ENCODE measurements at places on chromosomes 1 and 21. TPM values are rescaled to one million over a fixed set of nuclear protein-coding genes. Genes with fewer than 3 reads are reported as not detected.

MYOC gene
- 84.2 TPM for total RNA-seq

HMCN1 gene
- total RNA-seq = 14.9 TPM

DNA sequence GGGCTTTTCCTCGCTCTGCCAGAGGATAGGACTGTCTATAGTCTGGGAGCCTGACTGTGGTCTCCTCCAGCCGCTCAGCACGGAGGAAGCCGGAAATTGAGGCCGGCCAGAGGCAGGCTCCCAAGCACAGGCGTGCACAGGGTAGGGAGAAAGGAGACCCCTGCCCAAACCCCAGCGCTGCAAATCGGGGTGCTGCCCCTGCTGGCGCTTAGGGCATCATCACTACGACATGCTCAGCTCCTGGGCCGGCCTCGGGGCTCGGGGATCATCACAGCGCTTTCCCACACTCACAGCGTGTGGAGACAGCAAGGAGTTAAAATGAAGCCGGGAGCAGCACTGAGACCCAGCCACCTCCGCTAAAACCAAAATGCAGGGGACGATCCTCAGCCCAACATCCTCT lies 62.8 kb upstream of the ARHGEF16 start:
- no peak for DNase-seq

- no peak for DNase-seq
These were observed 49.1 kb downstream of the CAMTA1 start for GRCh38 chr1:6834366-6834765.

GRCh38 chr1:113758631-113759332 lies 504 bp downstream of the PHTF1 start:
- peak; percentile 72 for DNase-seq

DNA sequence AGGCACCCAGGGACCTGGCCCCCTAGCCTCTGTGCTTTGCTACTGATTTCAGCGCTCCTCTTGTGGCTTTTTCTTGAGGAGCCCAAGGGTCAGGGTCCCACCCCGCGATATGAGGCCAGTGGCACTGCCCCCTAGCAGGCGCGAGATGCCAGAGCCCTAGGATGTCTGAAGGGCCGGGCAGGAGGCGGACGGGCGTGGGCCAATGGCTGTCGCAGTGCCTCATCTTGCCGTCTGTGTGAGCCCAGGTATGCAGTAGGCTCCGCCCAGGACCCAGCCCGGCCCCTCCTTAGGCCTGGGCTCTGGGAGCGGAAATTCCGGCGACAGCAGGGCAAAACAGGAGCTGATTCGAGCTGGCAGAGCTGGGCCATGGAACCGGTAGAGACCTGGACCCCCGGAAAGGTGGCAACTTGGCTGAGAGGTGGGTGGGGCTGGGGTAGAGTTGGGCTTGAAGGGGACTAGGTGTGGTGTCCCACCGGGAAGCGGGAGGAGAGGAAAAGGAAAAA lies at the start of gene CNKSR1:
Gene CNKSR1, plus strand, starts transcription at position 310 of the 503 bp plus-strand sequence. Its CDS starts 57 bp downstream, at position 367.
- no peak for DNase-seq

GRCh38 chr1:150234309-150234565 lies 1.7 kb downstream of the ANP32E start:
- DNase-seq = no peak

SYDE2 gene
- 12.0 TPM for total RNA-seq

GRCh38 chr1:231020139-231020601 lies 19.9 kb downstream of the FAM89A start:
- no peak for DNase-seq

GRCh38 chr1:105591681-105592080 lies 1464.8 kb upstream of the PRMT6 start:
- DNase-seq = no peak

DNA sequence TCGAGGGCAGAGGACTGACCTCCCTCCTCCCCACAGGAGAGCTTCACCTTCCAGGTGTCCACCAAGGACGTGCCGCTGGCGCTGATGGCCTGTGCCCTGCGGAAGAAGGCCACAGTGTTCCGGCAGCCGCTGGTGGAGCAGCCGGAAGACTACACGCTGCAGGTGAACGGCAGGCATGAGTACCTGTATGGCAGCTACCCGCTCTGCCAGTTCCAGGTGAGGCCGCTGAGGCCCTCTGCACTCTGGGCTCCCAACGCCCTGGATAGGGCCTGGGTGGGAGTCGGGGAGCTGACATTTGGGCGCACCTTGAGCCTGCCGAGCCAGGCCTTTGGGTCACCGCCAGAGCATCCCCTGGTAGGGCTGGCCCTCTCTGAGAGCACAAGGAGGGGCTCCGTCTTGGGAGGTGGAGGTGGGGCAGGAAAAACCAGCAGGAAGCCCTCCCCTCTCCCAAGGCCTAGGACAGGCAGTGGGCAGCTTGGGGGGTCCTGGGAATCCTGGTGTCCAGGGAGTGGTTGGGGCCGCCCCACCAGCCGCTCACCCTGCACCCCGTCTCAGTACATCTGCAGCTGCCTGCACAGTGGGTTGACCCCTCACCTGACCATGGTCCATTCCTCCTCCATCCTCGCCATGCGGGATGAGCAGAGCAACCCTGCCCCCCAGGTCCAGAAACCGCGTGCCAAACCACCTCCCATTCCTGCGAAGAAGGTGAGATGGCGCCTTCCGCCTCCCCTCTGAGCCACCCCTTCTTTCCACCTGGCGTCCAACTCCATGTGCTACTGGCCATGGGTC lies 65.1 kb downstream of the PIK3CD start:
- DNase-seq = no peak

DNA sequence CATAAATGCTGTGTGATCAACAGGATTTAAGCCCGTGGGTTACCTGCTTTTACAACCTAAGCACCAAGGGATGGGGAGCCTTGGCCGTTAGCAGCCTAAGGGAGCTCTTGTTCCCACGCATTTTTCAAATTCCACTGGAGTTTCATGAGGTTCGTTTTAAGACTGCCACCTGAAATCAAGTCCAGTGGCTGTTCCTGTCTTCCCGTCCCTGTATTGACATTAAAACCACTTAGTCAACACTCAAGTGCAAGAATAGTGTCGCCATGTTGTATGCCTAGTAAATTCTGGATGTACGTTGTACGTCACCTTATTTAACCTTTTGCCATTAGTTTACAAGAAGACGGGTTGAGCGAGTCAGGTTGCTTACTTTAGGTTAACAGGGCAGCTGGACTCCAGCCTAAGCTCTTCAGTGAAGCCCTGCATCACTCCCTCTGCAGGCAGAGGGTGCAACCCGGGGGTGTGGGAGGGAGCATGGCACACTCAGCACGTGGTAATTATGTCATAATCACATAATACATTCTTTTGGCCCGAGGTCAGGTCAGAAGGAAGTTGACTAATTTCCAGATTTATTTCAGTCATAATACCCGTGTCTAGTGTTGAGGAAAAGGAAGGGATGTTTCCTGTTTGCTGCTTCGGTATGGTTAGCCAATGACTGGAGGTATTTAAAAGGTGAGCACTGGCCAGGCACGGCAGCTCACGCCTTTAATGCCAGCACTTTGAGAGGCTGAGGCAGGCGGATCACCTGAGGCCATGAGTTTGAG lies 42.5 kb downstream of the CNST start:
- DNase-seq = peak; percentile 59

DNA sequence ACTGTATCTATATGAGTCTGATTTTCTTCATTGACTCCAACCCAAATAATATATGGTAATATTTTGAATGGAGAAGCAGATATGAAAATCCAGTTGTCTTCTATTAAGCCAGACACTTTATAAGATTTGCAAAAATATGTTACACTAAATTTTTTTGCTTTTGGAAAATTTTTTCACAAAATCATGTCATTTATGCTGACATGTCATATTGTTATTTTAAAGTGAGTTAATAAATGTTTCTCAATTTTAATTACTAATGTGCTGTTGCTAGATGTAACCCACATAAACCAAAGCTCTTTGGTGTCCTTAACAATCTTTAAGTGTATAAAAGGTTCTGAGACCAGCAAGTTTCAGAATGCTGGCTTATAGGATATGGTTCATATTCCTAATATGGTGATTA lies 142.5 kb downstream of the HS2ST1 start:
- no peak for DNase-seq

GRCh38 chr1:114310695-114311271 lies 157.1 kb upstream of the SYT6 start:
- no peak for DNase-seq

DNA sequence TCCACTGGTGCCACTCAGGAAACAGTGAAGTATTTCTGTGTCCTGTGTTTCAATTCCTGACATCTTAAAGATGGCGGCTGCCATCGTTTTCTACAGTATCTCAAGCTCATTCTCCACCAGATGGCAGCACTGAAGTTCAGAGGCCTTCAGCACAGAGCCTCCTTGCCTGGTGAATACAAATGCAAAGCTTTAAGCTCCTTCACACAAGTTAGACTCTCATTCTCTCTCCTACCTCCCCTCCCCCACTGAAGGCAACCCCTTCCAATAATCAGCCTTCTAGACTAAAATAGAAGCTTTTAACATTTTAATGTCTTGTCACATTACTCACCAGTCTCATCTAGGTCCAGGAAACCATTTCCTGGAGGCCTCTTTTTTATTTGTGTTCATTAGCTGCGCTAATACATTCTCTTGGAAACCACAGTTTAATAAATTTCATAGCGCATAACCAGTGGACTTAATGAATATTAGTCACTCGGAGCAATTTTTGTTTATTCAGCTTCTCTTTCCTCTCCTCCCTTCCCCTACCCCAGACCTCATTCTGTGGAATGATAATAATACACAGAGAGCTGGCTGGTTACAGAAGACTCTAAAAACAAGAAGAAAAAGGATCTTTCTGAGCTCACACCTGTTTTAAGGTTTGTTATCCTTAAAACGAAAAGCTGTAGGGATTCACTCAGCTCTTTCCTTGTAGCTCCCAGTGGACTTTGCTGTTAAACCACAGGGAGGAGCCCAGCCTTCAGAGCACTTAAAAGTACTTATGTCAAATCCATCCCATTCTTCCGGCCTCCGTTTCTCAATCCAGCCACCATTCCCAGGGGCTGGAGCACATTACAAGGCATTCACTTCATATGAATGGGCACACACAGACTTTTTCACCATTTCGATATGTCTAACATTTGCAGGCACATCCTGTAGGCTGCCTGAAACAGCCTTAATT lies 384.9 kb downstream of the HLX start:
- DNase-seq = peak; percentile 45

- no peak for DNase-seq
These were observed 712.0 kb downstream of the USP25 start for GRCh38 chr21:16441789-16442188.

DNA sequence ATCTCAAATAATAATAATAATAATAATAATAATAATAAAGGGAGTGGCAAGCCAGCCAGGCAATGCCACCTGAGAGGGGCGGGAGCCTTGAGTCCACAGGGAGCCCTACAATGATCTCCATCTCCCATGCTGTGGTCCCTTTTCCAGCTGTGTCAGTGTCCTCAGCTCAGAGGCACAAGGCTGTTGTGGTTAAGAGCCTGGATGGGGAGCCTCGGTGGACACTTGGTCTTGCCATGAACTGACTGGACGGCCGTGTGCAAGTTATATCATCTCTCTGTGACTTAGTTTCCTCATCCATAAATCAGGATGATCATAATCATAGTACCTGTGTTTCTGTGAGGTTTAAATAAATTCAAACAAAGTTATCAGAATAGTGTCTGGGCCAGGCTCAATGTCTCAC lies 127.8 kb upstream of the TIAM1 start:
- DNase-seq = no peak

GRCh38 chr1:76148460-76148859 lies 73.9 kb downstream of the ST6GALNAC3 start:
- no peak for DNase-seq

- DNase-seq = peak; percentile 27
These were observed 103.5 kb downstream of the RPE65 start for GRCh38 chr1:68346188-68346808.

DNA sequence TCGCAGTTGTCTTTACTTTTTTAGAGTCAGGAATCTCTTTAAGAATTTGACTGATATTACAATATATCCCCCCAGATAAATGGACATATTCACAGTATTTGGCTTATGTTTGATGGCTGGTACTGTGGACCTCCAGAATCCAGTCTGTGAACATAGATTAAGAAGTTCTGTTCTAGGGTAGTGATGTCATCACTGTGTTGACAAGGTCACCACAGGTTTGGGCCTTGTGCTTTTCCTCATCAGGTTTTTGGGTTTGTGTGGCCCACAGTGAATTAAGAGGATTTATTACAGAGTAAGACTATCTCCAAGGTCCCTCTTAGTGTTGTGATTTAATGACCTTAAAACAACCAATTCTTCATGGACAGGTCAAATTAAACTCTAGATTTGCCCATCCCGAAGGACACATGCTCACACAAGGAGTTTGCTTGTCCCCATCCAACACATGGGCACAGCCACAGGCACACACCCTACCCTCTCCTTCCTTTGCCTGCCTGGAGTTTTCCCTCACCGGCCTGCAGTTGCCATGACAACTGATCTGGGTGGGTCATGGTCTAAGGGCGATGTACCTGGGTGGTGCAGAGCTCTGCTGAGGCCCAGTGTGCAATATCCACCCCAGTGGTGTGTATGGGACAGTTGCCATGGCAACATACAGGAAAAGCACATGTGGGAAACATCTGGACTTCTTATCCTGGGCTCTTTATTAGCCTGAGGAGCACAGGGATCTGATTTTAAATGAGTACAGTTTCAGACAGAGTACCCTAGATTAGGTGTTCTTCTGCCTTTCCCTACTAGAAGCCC lies 98.6 kb downstream of the NAV1 start:
- DNase-seq = no peak

GRCh38 chr21:45857761-45858160 lies 123.8 kb upstream of the COL6A1 start:
- DNase-seq = no peak

- peak; percentile 42 for DNase-seq
These were observed 48.3 kb downstream of the SIM2 start for GRCh38 chr21:36747041-36747814.

DNA sequence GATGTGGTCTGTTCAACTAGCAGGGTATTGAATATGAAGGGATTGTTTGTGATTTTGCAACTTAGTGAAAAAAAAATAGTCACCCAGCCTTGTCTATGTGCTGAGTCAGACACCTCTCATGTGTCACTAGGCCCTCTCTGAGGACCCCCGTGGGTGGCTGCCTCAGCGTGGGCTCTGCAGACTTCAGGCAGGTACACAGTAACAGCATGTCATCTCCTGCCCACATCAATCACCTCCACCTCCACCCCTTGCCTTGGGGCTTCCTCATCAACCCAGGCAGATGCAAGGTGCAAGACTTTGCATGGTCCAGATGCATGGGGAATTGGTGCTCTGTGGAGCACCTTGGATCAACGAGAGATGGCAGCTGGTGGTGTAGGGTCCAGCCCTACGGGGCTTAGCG lies 23.9 kb downstream of the PCP4 start:
- no peak for DNase-seq

DNA sequence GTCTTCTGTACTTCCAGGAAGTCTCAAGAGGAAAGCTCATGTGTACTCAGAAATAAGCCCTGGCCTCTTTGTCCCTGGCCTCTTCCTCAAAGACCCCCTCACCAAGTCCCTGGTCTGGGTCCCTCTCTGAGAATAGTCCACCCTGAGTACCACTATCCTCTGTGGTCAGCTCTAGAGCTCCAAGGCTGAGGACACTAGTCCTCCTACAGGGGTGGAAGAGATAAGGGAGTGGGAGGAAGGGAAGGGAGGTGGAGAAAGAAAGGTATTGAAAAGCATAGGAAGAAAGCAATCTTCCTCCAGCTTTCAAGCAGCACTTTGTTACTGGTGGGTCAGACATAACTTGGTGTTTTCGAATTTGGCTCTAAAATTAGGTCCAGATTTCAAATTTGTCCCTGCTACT lies 181.4 kb downstream of the NRIP1 start:
- no peak for DNase-seq

- DNase-seq = no peak
These were observed 463 bp upstream of the VAMP3 start for GRCh38 chr1:7770669-7770996.
